ENCODE measurements at places on chromosomes 6 and 20. TPM values are rescaled to one million over a fixed set of nuclear protein-coding genes. Genes with fewer than 3 reads are reported as not detected.
A peak's percentile ranks its signal among the peaks of the same experiment; 100 is the strongest.

GRCh38 chr20:2295286-2295685 lies 515 bp upstream of the TGM3 start:
- no peak for DNase-seq

DNA sequence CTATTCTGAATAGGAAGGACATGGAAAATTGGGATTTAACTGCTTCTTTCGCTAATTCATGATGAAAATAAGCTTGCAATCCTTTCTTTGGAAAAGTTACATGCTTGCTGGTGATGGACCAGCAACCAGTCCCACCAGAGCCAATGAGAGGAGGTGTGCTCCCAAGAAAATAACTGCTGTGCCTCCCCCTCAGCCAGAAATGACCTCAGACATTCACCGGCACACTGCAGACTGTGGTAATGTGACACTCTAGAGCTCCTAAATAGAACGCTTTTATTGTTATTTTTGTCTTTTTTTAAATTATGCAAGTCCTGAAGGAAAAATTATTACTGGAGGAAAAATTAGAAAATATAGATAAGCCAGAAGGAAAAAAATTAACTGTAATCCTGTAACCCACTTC lies 2.6 kb downstream of the PYGB start:
- no peak for DNase-seq

Gene BCAS4
- 1.6 TPM for total RNA-seq

Gene OR2H1
- not detected for total RNA-seq

Gene C20orf144
- not detected for total RNA-seq

Gene TFAP2D
- total RNA-seq, result not detected

Gene DZANK1
- total RNA-seq, result 0.99 TPM

- DNase-seq, result no peak
Measured at GRCh38 chr20:17725094-17725835, 25.5 kb downstream of the BANF2 start.

GRCh38 chr6:163260111-163260895 lies 154.2 kb upstream of the QKI start:
- peak; percentile 74 for DNase-seq

DNA sequence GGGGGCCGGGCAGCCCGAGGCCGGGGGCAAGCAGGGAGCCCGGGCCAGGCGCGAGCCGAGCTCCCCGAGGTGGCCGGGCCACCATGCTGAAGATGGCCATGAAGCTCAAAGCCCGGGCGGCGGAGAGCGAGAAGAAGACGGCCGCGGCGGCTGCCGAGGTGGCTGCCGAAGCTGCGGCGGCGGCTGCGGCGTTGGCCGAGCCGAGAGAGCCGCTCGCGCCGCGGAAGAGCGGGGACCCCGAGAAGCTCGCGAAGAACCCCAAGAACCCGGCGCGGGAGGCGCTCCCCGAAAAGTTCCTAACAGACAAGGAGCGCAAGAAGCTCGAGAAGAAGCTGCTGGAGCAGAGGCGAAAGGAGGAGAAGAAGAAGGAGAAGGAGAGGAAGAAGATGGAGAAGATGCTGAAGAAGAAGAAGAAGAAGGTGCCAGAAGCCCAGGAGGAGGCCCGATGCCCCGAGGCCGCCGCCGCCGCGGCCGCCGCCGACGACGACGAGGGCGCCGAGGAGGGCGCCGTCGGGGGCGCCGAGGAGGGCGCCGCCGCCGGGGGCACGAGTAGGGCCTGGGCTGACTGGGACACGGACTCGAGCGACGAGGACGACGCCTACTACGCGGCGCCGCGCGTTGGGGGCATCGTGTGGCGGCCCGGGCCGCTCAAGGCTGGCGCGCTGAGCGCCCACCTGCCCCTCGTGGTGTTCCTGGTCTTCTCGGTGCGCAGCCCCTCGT lies 37.4 kb downstream of the GNAS start:
- peak; percentile 65 for DNase-seq
